A549 treated with dexamethasone at 1 μM for 4 hours (cell line): ENCODE measurements at places on chromosomes 12 and 14. TPM values are rescaled to one million over a fixed set of nuclear protein-coding genes. Genes with fewer than 3 reads are reported as not detected.

SLC16A7 gene
- 0.05 to 0.28 TPM (median 0.19 TPM) in 5 replicates for total RNA-seq

PPP1CC gene
- total RNA-seq, result 129 to 188 TPM (median 167 TPM) in 5 replicates

TMTC3 gene
- total RNA-seq, result 9.1 to 20.0 TPM (median 15.8 TPM) in 5 replicates

MBIP gene
- 14.1 to 16.4 TPM (median 16.2 TPM) in 5 replicates for total RNA-seq

TRHDE gene
- 0.04 to 0.11 TPM (median 0.05 TPM) in 4 of 5 replicates, not detected in the other for total RNA-seq

RAB5B gene
- total RNA-seq, result 28.1 to 38.0 TPM (median 35.9 TPM) in 5 replicates

RBP5 gene
- 0.08 to 0.14 TPM in 2 of 5 replicates, not detected in the others for total RNA-seq

ACSS3 gene
- total RNA-seq, result not detected in 5 replicates

NPAS3 gene
- total RNA-seq, result not detected in 5 replicates

ACOT6 gene
- not detected in 5 replicates for total RNA-seq

SNAPC1 gene
- total RNA-seq, result 10.1 to 12.2 TPM (median 11.6 TPM) in 5 replicates

DPF3 gene
- total RNA-seq, result 0.09 to 0.19 TPM (median 0.16 TPM) in 4 of 5 replicates, not detected in the other

MANSC4 gene
- total RNA-seq, result not detected in 5 replicates

SRGAP1 gene
- total RNA-seq, result 9.5 to 16.7 TPM (median 13.0 TPM) in 5 replicates

KRT80 gene
- total RNA-seq, result 26.5 to 44.3 TPM (median 38.1 TPM) in 5 replicates

USP44 gene
- 0.07 to 0.14 TPM (median 0.08 TPM) in 5 replicates for total RNA-seq

TMEM30B gene
- 0.18 to 0.42 TPM (median 0.30 TPM) in 5 replicates for total RNA-seq

KRT5 gene
- 0.46 to 1.5 TPM (median 0.70 TPM) in 5 replicates for total RNA-seq

ADCY6 gene
- total RNA-seq, result 8.1 to 12.2 TPM (median 10.3 TPM) in 5 replicates

AQP2 gene
- not detected in 5 replicates for total RNA-seq

NAV3 gene
- 3.8 to 6.1 TPM (median 5.6 TPM) in 5 replicates for total RNA-seq

ADAM21 gene
- total RNA-seq, result 0.08 TPM in 1 of 5 replicates, not detected in the others

P2RX2 gene
- 0.05 TPM in 1 of 5 replicates, not detected in the others for total RNA-seq

KRT78 gene
- 0.12 to 0.36 TPM (median 0.19 TPM) in 4 of 5 replicates, not detected in the other for total RNA-seq

PRH2 gene
- total RNA-seq, result 0.26 to 0.27 TPM in 2 of 5 replicates, not detected in the others

MFAP5 gene
- 0.12 to 0.37 TPM (median 0.23 TPM) in 5 replicates for total RNA-seq

CCDC88C gene
- total RNA-seq, result 5.4 to 7.2 TPM (median 6.3 TPM) in 5 replicates

TMPRSS12 gene
- not detected in 5 replicates for total RNA-seq

CAPZA3 gene
- total RNA-seq, result not detected in 5 replicates

SDR9C7 gene
- total RNA-seq, result 0.05 to 0.08 TPM (median 0.07 TPM) in 4 of 5 replicates, not detected in the other

DTD2 gene
- 14.7 to 18.3 TPM (median 16.1 TPM) in 5 replicates for total RNA-seq

ADAMTS20 gene
- total RNA-seq, result not detected in 5 replicates

KRT85 gene
- total RNA-seq, result not detected in 5 replicates

LRRIQ1 gene
- 0.30 to 1.0 TPM (median 0.76 TPM) in 5 replicates for total RNA-seq

CLEC7A gene
- not detected in 5 replicates for total RNA-seq

KERA gene
- not detected in 5 replicates for total RNA-seq

E2F7 gene
- total RNA-seq, result 5.8 to 10.5 TPM (median 7.9 TPM) in 5 replicates
